ENCODE measurements at places on chromosomes 7 and 10. TPM values are rescaled to one million over a fixed set of nuclear protein-coding genes. Genes with fewer than 3 reads are reported as not detected.
A peak's percentile ranks its signal among the peaks of the same experiment; 100 is the strongest.

Gene HHEX
- 6.3 TPM for polyA plus RNA-seq

Gene ITPRID1
- not detected for polyA plus RNA-seq

Gene FXYD4
- 0.22 TPM for polyA plus RNA-seq

DNA sequence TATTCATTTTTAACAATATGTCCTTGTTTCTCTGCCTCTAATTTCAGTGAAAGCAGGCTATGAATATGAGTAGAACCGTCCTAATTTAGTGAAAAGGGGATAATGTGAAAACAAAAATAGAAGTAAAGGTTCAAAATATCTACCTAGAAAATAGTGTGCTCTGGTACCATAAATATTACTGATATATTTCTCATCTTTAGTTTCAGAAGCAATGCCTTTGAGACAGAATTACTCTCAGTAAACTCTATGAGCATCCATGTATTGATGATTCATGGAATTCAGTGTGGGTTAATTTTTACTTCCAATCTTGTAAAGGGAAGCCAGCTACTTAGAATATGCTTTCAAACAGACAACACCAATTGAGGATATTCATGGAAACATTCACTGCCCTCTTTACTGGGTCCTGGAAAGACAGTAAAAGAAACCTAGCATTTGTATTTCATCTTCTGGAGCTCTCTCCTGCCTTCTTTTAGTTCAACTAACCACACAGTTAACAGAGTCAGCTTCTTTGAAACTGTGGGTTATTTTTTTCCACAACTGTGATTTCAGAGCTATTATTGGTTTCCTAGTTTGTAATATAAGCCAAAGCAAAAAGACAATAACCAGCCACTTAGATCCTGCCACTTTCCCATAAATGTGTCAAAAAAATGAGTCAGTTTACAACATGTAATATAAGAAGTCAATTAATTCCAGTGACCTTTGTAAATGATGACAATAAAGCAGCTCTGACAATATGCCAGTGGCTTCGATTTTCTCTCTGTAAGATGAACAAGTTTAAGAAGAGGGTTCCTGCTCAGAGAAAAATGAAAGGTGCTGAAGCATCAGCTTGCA is 1.7 kb downstream of the LRRN3 start:
- DNase-seq, result no peak

DNA sequence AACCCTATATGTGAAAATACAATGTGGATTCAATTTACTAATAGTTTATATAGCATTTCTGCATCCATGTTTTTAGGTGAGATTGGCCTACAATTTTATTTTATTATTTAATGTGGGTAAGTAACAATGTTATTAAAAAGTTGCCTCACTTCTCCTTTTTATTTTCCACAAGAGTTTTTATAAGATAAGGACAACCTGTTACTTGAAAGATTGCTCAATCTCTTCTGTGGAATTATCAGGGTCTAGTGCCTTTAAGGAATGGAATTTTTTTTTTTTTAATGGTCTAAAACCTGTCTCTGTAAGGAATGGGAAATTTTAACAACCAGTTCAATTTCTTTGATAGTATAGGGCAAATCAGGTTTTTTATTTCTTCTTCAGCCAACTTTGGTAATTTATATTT is 53.9 kb upstream of the RAB18 start:
- no peak for DNase-seq

- no peak for DNase-seq
These were observed 305.9 kb upstream of the SMIM30 start for GRCh38 chr7:113424185-113424817.

GRCh38 chr7:194252-195009 is 2.1 kb downstream of the FAM20C start:
- DNase-seq, result no peak

DNA sequence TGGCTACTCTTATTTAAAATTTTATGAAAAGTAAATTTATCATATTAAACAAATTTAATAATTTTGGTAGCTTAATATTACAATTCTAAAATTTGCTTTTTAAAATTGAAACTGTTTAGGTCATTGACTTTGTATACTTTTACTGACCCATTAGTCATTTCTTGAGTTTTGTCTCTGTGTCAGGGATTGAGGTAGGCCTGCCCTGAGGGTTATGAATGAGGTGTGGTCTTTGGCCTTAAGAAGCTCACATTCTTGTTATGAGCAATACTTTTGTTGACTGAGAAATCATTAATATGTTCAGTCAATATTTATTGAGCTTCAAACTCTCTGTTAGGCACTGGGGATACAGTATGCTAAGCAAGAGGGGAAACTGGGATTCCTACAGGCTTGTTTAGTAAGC is 47.0 kb upstream of the RPA3 start:
- DNase-seq, result no peak

- DNase-seq, result peak; percentile 14
These were observed 326.3 kb upstream of the DGKB start for GRCh38 chr7:15228831-15229230.

DNA sequence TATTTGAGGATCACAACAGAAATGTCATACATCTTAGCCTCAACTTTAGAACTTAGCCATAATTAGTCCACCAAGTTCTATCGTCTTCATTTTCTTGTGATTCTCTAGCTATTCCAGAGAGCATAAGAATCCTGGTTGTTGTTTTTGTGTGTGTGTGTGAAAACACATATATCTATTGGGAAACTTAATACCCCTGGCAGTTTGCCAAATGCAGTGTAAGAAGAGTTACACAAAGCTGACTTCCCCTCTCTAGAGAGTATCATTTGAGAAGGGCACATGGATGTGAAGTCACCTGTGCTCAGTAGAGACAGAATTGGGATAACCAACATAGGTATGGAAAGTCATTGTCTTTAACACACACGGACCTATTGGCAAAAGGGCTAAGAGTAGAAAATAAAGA is 19.3 kb downstream of the FOXI2 start:
- DNase-seq, result no peak

GRCh38 chr10:100802607-100803006 is 57.2 kb downstream of the PAX2 start:
- DNase-seq, result no peak

GRCh38 chr7:156543699-156544598 is 96.6 kb upstream of the RNF32 start:
- DNase-seq, result no peak

DNA sequence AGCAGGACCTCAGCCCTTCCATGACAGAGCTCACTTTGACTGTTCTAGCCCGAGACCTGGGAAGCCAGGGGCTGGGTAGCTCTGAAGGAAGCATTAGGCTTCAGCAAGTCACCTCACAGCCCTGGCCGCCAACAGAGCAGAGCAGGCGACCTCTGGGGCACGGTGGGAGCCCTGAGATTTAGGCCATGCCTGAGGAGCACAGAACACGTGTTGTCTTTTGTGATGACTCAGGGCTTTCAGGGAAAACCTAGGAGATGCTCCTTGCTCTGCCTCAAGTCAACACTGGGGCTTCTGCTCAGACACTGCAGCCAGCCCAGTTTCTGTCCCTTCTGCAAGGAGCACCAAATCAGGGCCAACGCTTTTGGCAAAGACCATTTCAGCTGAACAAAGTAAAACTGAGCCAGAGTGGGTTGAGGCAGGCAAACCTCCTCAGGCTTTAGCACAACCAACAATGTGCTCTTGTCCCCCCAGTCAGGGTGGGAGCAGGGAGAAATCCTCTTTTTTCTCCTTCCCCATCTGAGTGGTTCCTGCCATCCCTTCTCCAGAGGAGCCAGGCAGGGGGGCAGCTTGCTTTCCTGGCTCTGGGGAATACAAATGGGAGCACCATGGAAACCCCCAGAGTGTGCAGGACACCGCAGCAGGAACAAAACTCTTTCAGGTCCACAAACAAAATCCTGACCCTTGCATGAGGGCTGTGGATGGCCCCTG is 14.4 kb downstream of the CAMK2G start:
- DNase-seq, result no peak

GRCh38 chr7:92244808-92245486 is 767 bp downstream of the KRIT1 start:
- peak; percentile 12 for DNase-seq

DNA sequence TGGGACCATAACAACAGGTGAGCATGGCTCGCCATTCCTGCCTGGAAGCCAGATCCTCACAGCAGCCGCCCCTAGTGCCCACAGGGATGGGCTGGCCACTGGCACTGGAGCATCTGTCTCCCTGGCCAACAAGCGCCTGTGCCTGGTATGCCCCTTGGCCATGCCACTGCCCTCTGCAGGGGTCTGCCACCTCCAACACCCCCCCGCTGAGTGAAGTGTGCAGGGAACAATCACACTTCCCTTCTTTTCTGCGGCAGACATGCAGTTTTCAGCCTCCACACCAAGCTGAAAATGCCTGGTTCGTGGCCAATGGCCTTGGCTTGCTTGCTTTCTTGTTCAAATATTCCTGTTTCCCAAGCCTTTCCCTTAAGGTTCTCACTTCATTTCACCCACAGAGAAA is 50.7 kb downstream of the HSPA12A start:
- DNase-seq, result no peak
